Activated T-cell treated with anti-CD3 and anti-CD28 coated beads, Interleukin-2, amount 50 U/mL, for 48 hours (primary cell): ENCODE measurements at places on chromosomes 1 and 21.
A peak's percentile ranks its signal among the peaks of the same experiment; 100 is the strongest.

GRCh38 chr1:87685311-87686135, 356.8 kb downstream of the LMO4 start:
- no peak for DNase-seq

GRCh38 chr1:157091668-157092273, 7.8 kb downstream of the ETV3L start:
- DNase-seq = no peak

DNA sequence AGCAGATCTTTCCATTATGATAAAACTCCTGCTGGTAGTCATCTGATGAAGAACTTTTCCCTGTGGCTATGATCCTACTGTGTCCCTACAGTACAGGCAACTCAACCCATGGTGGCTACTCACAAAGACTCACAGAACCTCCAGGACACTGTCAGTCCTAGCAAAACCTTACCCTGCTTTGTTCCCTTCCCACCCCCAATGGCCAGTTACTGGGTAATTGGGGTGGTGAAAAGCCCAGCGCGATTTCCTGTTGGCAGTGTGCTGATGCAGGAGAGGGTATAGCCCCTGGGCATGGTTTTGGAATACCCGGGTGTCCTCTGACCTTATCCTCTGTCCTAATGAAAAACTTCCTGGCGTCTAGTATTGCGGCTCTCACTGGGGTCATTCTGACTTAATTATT, 533 bp upstream of the RGL1 start:
- DNase-seq = no peak

- no peak for DNase-seq
These were observed 651 bp downstream of the COA6 start for GRCh38 chr1:234373959-234374254.

GRCh38 chr21:39881661-39882060, 14.4 kb downstream of the PCP4 start:
- DNase-seq = no peak

DNA sequence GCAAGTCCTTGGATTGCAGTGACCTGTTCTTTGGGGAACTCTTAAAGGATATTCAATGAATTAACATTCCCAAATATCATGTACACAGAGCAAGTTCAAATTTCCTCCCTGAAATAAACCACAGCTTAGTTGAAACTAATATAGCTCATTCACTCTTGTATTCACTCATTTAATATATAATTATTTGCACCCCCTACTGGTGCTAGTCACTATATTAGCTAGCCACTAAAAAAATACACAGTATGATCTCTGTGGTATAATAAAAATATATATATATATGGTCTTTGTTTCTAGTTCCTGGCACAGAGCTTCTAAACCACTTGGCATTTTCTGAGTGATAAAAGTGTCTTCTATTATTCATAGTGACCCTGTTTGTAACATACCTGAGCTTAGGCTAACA, 177.3 kb upstream of the LYPLAL1 start:
- DNase-seq = no peak

GRCh38 chr1:108758796-108759195, 12.3 kb downstream of the STXBP3 start:
- DNase-seq = no peak

GRCh38 chr1:167947733-167948132, 10.9 kb upstream of the MPC2 start:
- no peak for DNase-seq

DNA sequence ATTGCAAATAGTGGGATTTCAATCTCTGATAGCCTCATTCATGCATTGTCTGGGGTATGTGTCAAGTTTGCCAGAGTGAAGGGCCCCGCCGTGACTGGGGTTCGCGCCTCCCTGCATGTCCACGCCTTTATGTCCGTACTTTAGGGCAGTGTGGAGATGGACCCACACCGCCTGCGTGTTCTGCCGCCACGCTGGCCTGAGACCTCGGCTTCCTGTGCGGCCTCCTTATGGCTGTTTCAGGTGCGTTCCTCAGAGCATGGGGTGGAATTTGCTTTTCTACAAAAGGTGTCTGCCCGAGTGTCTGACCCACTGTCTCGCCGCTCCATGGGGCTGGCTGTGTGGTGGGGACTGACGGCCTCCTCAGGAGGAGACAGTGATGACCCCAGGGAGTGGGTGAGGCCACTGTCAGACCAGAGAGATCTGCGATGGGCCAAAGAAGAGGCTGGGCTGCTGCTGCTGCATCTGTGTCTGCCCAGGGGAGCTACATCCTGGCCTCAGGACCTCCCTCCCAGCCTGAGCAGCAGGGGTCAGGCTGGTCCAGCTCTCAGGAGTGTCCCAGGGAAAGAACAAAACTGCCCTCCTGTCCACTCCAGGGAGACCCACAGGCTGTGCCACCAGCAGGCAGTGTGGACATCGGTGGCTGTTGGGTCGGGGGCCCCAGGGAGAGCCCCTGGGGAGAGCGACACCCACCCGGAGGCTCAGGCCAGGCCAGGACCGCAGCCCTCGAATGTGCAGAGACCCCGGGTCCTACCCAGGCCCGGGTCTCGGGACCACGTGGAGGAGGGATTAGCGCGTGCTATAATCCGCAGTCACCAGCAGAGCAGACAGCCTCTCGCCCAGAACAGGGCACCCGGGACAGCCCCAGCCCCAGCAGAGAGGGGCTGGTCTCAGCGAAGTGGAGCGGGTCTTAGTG, 9.8 kb upstream of the SLC19A1 start:
- DNase-seq = peak; percentile 36

- no peak for DNase-seq
These were observed 49.0 kb downstream of the GPR161 start for GRCh38 chr1:168087696-168088095.

GRCh38 chr1:24644100-24644384, 940 bp downstream of the SRRM1 start:
- DNase-seq = no peak

GRCh38 chr1:41487126-41488039, 2.9 kb upstream of the EDN2 start:
- DNase-seq = no peak

- DNase-seq = no peak
These were observed 372.2 kb downstream of the MRPL39 start for GRCh38 chr21:25234857-25235801.

DNA sequence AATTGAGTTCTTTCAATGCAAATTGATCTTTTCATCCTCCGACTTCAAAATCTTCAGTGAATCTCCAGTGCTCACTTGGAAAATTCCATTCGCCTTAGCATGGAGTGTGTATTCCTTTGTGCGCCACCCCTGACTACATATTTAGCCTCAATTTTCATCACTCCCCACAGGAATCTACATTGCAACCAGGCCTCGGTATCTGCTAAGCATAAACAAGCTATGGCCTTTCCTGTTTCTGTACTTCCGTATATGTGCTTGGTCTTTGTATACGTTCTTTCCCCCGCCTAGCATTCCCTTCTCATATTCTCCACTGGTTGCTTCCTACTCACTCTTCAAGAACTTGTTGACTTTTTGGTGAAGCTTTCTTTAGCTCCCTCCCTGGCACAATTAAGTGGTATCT, 470.8 kb downstream of the LMO4 start:
- no peak for DNase-seq

- DNase-seq = no peak
These were observed 388.6 kb upstream of the NEGR1 start for GRCh38 chr1:72670902-72671301.

- DNase-seq = no peak
These were observed 35.5 kb downstream of the IFNAR1 start for GRCh38 chr21:33360281-33360680.

- no peak for DNase-seq
These were observed 266.6 kb upstream of the SGIP1 start for GRCh38 chr1:66267201-66267940.

- no peak for DNase-seq
These were observed 59.4 kb upstream of the DUSP10 start for GRCh38 chr1:221801251-221801661.
